ENCODE measurements at places on chromosomes 2 and 18.
A peak's percentile ranks its signal among the peaks of the same experiment; 100 is the strongest.

DNA sequence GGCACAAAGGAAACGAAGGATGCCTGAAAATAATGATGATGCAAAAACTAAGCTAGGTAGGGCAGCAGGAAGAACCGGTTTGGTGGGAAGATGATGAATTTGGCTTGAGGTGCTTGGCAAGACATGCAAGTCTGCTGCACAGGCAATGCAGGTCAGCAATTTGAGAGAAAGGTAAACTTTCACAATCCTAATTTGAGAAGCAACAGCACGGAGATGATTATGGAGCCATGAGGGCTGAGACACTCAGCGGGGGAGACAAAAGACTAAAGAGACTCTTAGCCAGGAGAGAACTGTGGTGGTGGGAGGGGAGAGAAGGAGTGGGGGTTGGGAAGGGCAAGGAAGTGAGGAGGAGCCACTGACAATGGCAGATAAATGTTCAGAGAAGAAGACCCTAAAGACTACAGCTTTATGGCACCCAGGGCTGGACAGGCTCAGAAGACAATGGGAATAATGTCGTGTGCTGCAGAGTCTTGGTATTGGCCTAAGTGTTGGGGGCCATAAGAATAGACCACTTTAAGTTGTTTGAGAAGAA lies 19.4 kb upstream of the RNF149 start:
- no peak for DNase-seq

- DNase-seq: no peak
These were observed 454.1 kb downstream of the MEIS1 start for GRCh38 chr2:66888791-66889631.

- no peak for DNase-seq
These were observed 41.5 kb downstream of the ANTXR1 start for GRCh38 chr2:69054431-69054830.

DNA sequence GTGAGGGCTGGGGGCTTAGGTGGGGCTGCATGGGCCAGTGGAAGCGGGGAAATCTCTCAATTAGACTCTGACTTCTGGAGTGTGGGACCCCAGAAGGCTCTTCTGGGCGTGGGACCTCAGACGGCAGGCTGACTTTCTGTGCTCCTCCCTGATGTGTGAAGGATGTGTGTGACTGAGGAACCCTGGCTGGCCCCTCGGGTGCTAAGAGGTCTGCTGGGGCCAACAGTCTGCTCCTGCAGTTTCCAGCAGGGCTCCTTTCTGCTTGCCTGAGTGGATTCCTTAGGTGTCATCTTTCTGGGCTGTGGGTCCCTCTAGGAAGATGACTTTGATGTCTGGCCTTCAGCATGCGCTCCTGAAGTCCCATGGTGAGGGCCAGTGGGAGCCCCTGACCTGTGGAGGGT lies 167.5 kb downstream of the DYSF start:
- no peak for DNase-seq

DNA sequence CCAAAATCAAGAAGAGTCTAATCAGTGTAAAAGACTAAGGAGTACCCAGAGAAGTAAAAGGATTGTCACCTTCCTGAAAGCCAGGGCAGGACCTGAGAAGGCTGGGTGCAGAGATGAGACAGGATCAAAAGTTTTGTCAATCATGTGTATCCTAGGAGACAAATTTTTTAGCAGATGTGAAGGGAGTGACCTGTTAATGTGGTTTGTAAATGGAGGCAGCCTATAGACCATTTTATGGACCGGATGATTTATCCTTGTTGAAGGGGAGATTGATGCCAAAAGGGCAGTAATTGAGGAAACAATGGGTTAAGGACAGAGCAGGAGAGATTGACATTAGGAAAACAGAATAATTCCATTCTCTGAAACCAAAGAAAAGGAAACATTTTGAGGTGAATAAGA lies 813 bp downstream of the NDC80 start:
- DNase-seq: no peak

DNA sequence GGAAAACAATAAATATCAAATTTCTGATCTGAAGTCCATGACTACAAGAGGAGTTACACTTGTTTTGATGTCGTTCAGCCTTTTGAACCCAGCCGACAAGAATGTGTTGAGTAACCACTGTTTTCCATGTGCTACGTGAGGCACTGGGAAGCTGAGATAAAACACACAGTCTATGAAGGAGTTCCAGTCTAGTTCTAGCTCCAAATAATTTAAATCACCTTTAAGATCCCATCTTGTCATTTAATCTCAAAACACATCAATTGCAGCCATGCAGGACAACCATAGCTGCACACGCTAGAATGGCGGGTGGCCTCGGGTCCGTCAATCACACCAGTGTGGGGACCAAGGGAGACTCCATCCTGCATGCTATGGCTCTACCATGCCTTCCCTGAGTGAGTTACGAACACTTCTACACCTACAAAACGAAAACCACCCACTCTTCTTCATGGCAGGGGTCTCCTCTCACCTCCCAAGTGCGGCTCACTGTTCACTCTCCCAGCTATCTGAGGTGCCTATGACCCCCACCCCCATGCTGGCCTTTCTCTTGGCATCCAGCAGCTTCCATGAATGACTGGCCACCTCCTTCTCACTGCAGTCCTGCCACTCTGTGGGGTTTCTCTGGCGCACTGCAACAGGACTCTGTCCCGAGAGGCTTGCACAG lies 3.8 kb downstream of the FHL2 start:
- no peak for DNase-seq

- no peak for DNase-seq
These were observed 630.1 kb upstream of the PIK3C3 start for GRCh38 chr18:41324934-41325333.

DNA sequence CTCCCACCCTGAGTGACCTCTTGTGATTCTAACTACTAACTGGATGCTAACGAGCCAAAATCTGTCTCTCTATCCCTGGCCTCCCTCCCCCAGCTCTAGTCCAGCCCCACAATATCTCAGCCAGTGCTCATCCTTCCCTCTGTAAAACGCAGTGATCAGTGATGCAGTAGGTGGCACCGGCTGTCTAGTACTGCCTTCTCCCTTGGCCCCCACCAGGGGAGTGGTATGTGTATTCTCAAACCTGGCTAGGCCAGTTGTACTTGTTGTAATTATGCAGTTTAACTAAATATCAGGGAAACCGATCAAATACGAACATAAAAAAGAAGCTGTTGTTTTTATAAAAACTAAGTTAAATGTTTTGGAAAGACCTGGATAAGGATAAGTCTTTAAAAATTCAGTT lies 113.2 kb upstream of the ALPP start:
- DNase-seq: no peak

GRCh38 chr2:220915092-220915623 lies 656.9 kb downstream of the EPHA4 start:
- DNase-seq: no peak

DNA sequence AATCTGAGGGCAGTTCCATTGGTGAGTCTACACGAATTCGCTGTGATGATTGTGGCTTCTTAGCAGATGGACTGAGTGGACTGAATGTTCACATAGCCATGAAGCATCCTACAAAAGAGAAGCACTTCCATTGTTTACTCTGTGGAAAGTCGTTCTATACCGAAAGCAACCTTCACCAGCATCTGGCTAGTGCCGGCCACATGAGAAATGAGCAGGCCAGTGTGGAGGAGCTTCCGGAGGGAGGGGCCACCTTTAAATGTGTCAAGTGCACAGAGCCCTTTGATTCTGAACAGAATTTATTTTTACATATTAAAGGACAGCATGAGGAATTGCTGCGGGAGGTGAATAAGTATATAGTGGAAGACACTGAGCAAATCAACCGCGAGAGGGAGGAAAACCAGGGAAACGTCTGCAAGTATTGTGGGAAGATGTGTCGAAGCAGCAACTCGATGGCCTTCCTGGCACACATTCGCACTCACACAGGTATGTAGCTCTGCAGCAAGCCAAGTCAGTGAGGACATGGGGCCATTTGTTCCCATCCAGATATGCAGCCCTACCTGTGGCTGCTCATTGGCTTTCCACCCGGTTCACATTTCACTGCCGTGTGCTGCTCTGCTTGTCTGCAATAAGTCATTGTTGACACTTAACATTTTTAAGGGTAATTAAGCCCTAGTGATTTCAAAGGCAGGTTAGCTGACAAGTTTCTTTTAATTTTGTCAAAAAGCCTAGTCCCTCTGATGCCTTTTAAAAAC lies 37.7 kb downstream of the ZNF407 start:
- no peak for DNase-seq

DNA sequence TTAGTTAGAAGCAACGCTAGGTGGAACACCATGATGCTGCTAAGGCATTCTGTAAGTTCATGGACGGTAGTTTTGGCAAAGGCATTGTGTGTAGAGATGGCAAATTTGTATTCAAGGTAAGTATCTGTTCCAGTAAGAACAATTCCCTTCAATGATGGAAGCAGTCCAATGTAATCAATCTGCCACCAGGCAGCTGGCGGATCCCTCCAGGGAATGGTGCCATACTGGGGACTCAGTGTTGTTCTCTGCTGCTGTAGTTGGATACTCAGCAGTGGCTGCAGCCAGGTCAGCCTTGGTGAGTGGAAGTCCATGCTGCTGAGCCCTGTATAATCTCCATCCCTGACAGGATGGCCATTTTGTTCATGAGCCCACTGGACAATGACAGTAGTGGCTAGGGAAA lies 62.8 kb downstream of the ARL6IP6 start:
- DNase-seq: no peak

DNA sequence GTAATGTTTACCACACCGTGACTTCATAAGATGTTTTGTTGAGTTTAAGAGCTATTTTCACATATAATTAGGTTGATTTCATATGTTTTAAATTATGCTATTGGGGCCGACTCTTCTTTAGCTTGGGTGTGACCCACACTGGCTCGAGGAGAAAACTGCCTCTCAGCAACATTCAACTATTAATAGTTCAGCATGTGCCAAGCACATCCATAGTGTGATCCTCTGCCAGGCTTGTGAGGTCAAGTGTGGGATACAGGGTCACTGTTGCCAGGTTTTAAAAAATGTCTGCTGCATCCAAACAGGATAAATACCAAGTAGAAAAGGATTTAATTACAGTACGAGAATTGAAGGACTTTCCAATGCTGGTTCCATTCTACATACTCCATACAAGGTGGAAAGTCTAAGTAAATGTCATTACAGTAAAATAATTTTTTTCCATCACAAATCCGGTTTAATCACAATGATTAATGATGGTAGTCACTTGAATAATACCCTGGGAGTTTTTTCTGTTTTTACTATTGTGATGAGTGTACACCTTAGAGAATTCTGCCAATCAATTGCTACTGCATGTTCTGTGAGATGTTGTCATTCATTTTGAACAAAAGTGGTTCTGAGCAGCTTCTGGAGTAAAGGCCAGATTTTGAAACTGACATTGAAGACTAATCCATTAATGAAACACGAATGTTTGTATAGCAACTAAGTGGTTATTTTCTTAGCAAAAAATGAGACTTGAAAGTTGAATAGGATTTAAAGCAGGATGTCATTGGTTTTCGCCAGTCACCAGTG lies 84.5 kb downstream of the ABI2 start:
- peak; percentile 31 for DNase-seq

GRCh38 chr2:174663550-174663949 lies 65.9 kb upstream of the WIPF1 start:
- no peak for DNase-seq

DNA sequence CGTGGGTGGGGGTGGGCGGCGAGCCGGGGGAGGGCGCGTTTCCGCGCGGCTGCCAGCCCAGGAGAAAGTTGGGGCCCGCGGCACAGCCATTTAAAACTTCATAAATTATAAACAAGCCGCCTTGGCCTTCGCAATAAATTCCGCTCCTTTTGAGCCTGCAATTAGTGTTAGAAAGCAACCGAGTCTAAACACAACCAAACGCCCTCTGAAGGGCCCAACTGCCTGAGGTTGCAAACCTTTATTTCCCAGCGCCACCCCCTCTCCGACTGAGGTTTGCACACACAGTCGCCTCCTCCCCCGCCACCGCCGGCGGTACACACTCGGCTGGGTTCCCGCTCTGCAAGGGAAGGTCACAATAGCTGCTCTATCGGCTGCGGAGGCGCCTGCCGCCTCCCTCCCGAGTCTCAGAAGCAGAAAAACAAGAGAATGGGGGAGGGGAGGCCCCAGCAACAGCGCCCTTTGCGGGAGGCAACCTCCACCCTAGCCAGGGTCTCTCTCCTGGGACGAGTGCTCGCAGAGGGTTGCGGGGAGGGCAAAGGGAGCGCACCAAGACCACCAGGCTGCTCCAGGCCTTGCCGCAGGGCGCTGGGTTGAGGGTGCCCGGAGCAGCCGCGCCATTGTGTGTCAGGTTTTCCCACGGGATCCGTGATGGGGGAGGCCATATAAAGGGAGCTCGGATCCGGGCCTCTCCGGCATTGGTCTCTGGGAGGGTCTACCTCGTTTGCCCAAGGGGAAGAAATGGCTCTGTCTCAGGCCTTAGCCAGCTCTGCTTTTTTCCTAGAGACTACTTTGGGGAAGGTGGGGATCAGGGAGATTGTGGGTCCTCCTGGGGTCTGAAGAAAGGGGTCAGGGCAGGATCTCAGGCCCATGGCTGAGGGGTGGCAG lies 13.4 kb upstream of the HOXD1 start:
- DNase-seq: no peak

DNA sequence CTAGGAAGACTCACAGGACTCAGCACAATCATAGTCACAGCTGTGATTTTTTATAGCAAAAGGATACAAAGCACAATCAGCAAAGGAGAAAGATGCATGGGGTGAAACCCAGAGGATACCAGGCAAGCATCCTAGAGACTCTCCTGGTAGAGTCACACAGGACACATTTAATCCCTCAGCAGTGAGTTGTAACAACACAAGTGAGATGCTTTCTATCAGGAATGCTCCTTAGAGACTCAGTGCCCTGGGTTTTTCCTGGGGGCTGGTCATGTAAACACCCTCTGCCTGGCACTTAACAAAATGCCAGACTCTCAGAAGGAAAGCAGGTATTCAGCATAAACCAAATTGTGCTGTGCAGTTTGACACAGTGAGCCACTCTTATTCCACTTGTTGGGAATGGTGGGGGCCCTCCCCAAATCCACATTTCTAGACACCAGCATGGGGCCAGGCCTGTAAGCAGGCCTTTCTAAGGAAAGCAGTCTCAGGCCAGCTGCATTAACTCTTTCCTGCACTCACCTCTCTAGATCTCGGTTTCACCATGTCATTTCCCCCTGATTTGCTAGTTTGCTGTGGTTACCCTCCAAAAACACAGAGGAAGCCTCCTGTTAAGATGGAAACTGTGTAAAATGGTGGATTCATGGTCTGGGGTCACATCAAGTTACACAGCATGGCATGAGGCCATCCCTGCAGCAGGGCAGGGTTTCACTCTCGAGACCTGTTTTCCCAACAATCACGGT lies 16.9 kb upstream of the RNU4ATAC start:
- no peak for DNase-seq

GRCh38 chr2:229575569-229576315 lies 138.6 kb downstream of the DNER start:
- no peak for DNase-seq

DNA sequence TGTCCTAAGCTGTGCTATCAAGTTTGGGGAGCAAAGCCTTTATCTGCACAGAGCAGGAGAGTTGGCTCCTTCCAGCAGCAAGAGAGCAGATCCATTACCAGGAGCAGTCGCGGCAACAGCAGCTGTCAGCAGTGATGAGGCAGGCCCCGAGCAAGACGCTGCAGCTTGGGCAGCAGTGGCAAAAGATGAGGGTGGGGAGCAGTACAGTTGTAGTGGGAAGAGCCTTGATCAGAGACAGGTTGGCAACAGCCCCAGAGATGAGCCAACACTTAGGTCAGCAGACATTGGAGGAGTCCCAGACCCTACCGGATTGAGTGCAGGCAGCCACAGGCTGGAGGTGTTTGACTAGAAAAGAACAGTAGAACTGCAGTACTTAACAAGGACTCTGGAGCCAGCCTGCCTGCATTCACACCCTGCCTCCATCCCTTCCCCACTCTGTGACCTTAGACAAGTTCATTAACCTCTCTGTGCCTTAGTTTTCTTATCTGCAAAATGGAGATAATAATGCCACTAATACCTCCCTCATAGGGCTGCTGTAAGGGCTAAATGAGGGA lies 117.1 kb upstream of the SERTAD2 start:
- DNase-seq: peak; percentile 31

- no peak for DNase-seq
These were observed 29.7 kb upstream of the TXNDC2 start for GRCh38 chr18:9856092-9856491.

All from left ventricle myocardium inferior (tissue), 1 donor.